ENCODE measurements at places on chromosomes 13 and 19. TPM values are rescaled to one million over a fixed set of nuclear protein-coding genes. Genes with fewer than 3 reads are reported as not detected.
A peak's percentile ranks its signal among the peaks of the same experiment; 100 is the strongest.

DNA sequence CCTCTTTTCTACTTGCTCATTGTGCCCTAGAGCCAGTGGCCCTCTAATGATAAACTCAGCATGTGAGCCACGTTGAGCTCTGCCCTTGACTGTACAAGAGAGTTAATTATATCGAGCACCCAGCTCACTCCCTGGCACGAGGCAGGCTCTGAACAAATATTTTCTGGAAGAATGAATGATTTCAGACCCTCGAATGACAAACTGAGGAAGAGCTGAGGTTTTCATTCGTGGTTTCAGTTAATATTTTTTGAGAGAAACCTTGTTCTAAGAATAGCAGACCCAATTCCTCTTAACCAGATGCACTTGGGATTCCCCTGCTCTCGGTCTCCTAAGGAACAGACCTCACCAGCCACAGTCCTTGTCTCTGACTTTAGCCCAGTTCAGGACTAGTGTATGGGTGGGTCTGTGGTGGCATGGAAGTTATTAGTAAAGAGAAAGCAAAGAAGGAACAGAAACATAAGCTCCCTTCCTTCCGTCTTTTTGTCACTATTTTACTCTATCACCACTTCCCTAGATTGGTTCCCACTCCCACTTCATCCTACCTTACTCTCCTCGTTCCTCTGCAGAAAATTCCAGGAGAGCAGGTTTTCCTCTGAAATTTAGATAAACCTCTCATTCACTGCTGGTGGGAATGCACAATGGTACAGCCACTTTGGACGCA, 22.1 kb upstream of the WDFY2 start:
- no peak overlapping the region for H3K27ac ChIP-seq
- H3K4me3 ChIP-seq, result no peak overlapping the region
- no peak for DNase-seq
- no peaks in the 10 kb centered on the region for H3K4me1 ChIP-seq
- H3K27me3 ChIP-seq, result no peaks in the 10 kb centered on the region

DNA sequence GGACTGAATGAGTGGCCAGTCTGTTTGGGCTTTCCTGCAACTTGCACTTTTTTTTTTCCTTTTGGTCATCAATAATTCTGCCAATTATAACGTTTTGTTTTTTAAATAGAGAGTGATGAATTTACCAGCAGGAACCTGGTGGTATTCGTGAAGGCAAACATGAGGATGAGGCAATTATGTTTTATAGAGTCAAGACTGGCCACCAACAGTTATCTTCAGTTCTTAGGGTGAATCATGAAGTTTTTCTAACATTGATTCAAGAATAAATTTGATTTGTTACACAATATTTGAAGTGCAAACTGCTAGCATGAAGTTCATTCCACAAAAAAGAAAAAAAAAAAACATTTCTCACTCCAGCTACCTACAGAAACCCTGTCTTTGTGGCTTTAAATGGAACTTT, 244.5 kb downstream of the SPRY2 start:
- no peaks in the 10 kb centered on the region for H3K27me3 ChIP-seq
- no peak for DNase-seq
- no peaks in the 10 kb centered on the region for H3K36me3 ChIP-seq
- no peak overlapping the region for H3K4me3 ChIP-seq
- H3K27ac ChIP-seq, result no peak overlapping the region

GRCh38 chr13:45047394-45048310, 58.3 kb downstream of the GPALPP1 start:
- peaks cover 2% of the 10 kb centered on the region for H3K4me1 ChIP-seq
- no peaks in the 10 kb centered on the region for H3K27me3 ChIP-seq
- H3K36me3 ChIP-seq, result no peaks in the 10 kb centered on the region
- no peak overlapping the region for H3K27ac ChIP-seq

DNA sequence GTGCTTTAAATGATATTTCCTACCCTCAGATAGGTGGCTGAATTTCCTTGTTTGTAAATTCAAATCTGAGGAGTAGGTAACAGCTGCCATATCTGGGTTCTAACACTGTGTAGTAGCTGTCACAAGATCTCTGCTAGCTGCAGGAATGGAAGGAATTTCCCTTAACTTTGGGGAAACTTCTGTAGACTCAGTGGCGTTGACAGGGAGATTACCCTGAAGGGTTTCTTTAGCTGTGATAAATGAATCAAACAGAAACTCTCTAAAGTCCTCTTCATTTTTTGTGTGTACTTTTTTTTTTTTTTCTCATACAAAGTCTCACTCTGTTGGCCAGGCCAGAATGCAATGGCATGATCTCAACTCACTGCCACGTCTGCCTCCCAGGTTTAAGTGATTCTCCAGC, 5.3 kb upstream of the EPSTI1 start:
- H3K27me3 ChIP-seq, result no peaks in the 10 kb centered on the region
- no peaks in the 10 kb centered on the region for H3K36me3 ChIP-seq
- H3K4me3 ChIP-seq, result no peak overlapping the region

GRCh38 chr13:32840989-32841713, 175.1 kb upstream of the KL start:
- no peak for DNase-seq
- no peaks in the 10 kb centered on the region for H3K27me3 ChIP-seq
- no peaks in the 10 kb centered on the region for H3K4me1 ChIP-seq
- no peaks in the 10 kb centered on the region for H3K36me3 ChIP-seq
- no peak overlapping the region for H3K27ac ChIP-seq
- no peak overlapping the region for H3K4me3 ChIP-seq

DNA sequence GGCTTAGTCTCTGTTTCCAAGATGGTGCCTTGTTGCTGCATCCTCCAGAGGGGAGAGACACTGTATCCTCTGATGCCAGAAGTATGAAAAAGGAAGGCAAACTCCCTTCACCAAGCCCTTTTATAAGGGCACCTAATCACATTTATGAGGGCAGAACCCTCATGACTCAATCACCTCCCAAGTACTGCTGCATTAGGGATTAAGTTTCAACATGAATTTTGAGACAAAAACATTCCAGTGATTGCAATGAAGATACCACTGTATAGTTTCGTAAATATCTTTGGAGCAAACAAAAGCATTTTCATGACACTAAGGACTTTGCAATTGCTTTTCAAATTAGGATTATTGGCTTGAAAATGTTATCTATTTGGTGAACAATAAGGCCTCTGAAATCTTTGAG, 63.8 kb downstream of the RNF17 start:
- no peak overlapping the region for H3K4me3 ChIP-seq
- H3K4me1 ChIP-seq, result no peaks in the 10 kb centered on the region
- H3K36me3 ChIP-seq, result no peaks in the 10 kb centered on the region
- no peaks in the 10 kb centered on the region for H3K27me3 ChIP-seq
- no peak overlapping the region for H3K27ac ChIP-seq

DNA sequence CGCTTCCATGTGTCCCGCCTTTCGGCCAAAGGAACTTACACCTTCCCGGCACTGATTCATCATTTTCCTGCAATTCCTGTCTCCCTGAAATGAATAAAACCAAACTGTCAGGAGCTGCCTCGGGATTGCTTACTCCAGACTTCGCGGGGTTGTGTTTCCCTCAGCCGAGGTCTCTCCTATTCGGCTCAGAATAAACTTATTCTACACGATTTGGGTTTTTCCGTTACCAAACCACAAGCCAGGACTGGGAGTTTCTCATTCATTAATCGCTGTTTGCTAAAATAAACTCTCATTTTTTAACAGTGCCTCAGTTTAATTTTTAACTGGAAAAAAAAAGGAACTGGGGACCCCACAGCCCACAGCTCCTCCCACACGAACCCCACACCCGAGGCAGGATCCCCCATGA, 667 bp downstream of the ZNF878 start:
- H3K4me3 ChIP-seq, result peak overlapping the region; percentile 87
- no peaks in the 10 kb centered on the region for H3K36me3 ChIP-seq
- no peak overlapping the region for H3K27ac ChIP-seq
- no peak for DNase-seq

- H3K27me3 ChIP-seq, result no peaks in the 10 kb centered on the region
- H3K27ac ChIP-seq, result no peak overlapping the region
- H3K4me1 ChIP-seq, result peaks cover 12% of the 10 kb centered on the region
- no peak for DNase-seq
- H3K36me3 ChIP-seq, result no peaks in the 10 kb centered on the region
Observed at GRCh38 chr13:33072282-33072681, 56.1 kb downstream of the KL start.

GRCh38 chr13:46051968-46052318, 603 bp downstream of the ZC3H13 start:
- H3K4me1 ChIP-seq, result no peaks in the 10 kb centered on the region
- no peaks in the 10 kb centered on the region for H3K27me3 ChIP-seq
- DNase-seq, result no peak

DNA sequence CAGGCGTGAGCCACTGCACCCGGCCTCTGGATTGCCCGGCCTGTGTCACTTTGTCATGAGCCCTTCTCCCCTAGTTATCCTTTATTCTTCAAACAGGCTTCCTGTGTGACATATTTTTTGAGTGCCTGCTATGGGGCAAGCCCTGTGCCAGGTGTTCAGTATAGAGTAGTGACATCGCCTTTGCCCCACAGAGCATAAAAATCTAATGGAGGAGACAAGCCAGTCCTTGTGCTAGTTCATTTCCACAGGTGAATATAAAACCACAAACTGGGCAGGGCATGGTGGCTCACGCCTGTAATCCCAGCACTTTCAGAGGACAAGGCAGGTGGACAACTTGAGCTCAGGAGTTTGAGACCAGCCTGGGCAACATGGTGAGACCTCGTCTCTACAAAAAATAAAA, 43.2 kb downstream of the BBC3 start:
- H3K27me3 ChIP-seq, result no peaks in the 10 kb centered on the region
- H3K4me3 ChIP-seq, result no peak overlapping the region
- H3K4me1 ChIP-seq, result peaks cover 20% of the 10 kb centered on the region
- H3K36me3 ChIP-seq, result peaks cover 88% of the 10 kb centered on the region
- no peak for DNase-seq

GRCh38 chr19:35442091-35442490, 6.0 kb upstream of the FFAR2 start:
- no peaks in the 10 kb centered on the region for H3K27me3 ChIP-seq
- no peak for DNase-seq

- H3K27me3 ChIP-seq, result no peaks in the 10 kb centered on the region
- no peaks in the 10 kb centered on the region for H3K4me1 ChIP-seq
- no peak overlapping the region for H3K4me3 ChIP-seq
- DNase-seq, result no peak
- H3K27ac ChIP-seq, result no peak overlapping the region
Observed at GRCh38 chr13:74200081-74200480, 65.9 kb upstream of the KLF12 start.

DNA sequence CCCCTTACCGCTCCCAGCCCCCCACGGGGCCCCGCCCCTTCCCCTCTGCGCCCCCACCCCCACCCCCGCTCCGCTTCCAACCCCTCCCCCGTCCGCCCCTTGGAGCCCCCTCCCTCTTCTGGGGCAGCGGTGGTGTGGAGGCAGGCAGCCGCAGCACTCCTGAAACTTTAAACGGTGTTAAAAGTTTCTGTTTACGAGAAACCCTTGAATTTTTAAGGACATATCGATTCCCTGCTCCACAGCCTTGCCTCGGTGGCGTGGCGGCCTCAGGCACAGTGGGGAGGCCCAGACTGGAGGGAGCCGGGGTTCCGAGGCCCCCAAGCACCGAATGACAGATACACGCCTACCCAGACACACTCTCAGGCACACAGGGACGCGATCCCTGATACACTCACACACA, 4.8 kb upstream of the NFIX start:
- no peaks in the 10 kb centered on the region for H3K36me3 ChIP-seq
- peaks cover 89% of the 10 kb centered on the region for H3K27me3 ChIP-seq
- no peak overlapping the region for H3K4me3 ChIP-seq

DNA sequence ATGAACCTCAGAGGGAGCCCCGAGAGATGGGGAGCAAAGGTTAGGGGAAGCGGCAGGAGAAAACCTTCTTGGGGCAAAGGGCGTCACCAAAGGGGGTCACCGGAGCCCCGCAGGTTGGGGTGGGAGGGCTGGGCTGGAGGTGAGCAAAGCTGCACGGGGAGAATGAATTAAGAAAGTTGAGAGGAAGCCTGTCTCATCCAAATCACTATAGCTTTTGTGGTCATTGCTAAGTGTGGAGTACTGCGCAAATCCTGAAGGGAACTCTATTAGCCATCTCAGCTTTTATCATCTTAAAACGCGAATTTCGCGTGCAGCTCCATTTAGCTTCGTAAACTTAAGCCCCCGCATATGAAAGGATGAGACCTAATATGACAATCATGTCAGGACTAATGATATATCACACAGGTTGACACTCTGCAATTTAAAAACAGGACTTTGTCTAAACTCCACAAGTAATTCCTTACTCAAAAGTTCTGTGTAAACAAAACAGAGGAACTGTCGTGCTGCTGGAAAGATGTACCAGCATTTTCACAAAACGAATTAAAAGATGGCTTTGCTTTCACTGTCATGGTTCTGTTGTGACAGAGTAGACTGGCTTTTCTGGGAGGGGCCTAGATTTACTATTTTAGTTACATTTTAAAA, 631 bp downstream of the LACC1 start:
- no peak overlapping the region for H3K27ac ChIP-seq
- DNase-seq, result no peak
- peaks cover 15% of the 10 kb centered on the region for H3K27me3 ChIP-seq
- no peaks in the 10 kb centered on the region for H3K4me1 ChIP-seq

- no peak for DNase-seq
- no peaks in the 10 kb centered on the region for H3K36me3 ChIP-seq
- H3K4me3 ChIP-seq, result no peak overlapping the region
- no peaks in the 10 kb centered on the region for H3K4me1 ChIP-seq
- H3K27me3 ChIP-seq, result no peaks in the 10 kb centered on the region
Observed at GRCh38 chr13:23074075-23074828, 106.5 kb upstream of the SGCG start.

DNA sequence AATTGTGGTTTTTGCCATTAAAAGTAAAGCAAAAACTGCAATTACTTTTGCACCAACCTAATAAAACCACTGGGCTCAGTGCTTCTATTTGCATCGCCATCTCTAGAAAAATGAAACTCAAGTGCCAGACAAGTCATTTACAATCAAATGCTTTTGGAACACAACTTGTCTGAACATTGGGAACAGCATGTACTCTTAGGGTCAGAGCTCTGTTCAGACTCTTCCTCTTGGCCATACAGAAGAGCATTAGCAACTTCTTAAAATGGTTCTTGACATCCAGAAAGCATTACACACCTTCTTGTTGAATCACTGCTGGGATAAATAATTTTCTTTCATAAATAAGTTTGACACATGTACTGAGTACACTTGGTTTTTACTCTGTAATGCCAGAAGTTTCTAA, 272.5 kb downstream of the DCLK1 start:
- H3K27ac ChIP-seq, result no peak overlapping the region
- H3K4me1 ChIP-seq, result no peaks in the 10 kb centered on the region
- H3K4me3 ChIP-seq, result no peak overlapping the region
- H3K27me3 ChIP-seq, result no peaks in the 10 kb centered on the region
- DNase-seq, result no peak

The CRYL1 gene
- 1.7 TPM for total RNA-seq

The ZNF793 gene
- total RNA-seq, result 20.5 TPM

The KIR2DL4 gene
- not detected for total RNA-seq

The ERFL gene
- total RNA-seq, result 0.13 TPM

The ZSCAN5C gene
- not detected for total RNA-seq

The UBAC2 gene
- total RNA-seq, result 68.2 TPM

The CGB7 gene
- 1.5 TPM for total RNA-seq

The SLC7A9 gene
- not detected for total RNA-seq

The PRR36 gene
- 7.6 TPM for total RNA-seq

The IFNL1 gene
- total RNA-seq, result not detected

The LMO7 gene
- 8.5 TPM for total RNA-seq

Data from endodermal cell (in vitro differentiated cells).